Naive thymus-derived CD8-positive, alpha-beta T cell (primary cell): ENCODE measurements at places on chromosomes 1 and 21. TPM values are rescaled to one million over a fixed set of nuclear protein-coding genes. Genes with fewer than 3 reads are reported as not detected.

Gene STRIP1
- total RNA-seq: 86.5 TPM

Gene PCNX2
- 54.8 TPM for total RNA-seq

Gene GOLT1A
- total RNA-seq: not detected

Gene LRRN2
- total RNA-seq: not detected

Gene CAMSAP2
- total RNA-seq: 7.2 TPM

Gene OR6K3
- total RNA-seq: not detected

Gene DMRTA2
- total RNA-seq: not detected

Gene HFM1
- total RNA-seq: not detected

DNA sequence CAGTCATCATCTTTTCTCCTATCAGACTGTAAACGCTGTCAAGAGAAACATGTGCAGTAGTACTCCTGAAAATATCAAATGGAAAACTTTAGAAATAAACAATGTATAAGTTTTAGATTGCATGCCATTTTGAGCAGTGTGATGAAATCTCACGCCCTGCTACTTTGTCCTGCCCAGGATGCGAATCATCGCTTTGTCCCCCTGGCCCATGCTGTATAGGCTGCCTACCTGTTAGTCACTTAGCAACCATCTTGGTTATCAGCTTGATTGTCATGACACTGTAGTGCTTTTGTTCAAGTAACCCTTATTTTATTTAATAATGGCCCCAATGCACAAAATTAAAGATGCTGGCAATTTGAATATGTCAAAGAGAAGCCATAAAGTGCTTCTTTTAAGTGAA lies 363.0 kb downstream of the ZP4 start:
- H3K4me3 ChIP-seq: no peak overlapping the region
- no peak overlapping the region for H3K27ac ChIP-seq
- no peak for DNase-seq
- H3K36me3 ChIP-seq: no peaks in the 10 kb centered on the region
- H3K4me1 ChIP-seq: no peaks in the 10 kb centered on the region
- no peaks in the 10 kb centered on the region for H3K27me3 ChIP-seq

DNA sequence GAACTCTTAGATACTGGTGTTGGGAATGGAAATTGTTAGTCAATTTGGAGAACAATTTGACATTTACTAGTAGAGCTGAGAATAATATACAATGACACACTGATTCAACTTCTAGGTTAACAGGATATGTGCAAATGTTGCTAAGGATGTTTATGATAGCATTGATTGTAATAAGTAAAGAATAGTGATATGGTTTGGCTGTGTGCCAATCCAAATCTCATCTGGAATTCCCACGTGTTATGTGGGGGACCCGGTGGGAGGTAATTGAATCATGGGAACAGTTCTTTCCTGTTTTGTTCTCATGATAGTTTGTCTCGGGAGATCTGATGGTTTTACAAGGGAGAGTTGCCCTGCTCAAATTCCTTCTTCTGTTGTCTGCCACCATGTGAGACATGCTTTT lies 302.4 kb upstream of the TMPRSS15 start:
- no peak overlapping the region for H3K4me3 ChIP-seq
- no peak overlapping the region for H3K27ac ChIP-seq
- H3K27me3 ChIP-seq: no peaks in the 10 kb centered on the region
- no peaks in the 10 kb centered on the region for H3K36me3 ChIP-seq
- H3K4me1 ChIP-seq: no peaks in the 10 kb centered on the region
- no peak for DNase-seq

GRCh38 chr1:76371941-76372340 lies 297.4 kb downstream of the ST6GALNAC3 start:
- DNase-seq: no peak
- no peaks in the 10 kb centered on the region for H3K36me3 ChIP-seq
- no peak overlapping the region for H3K27ac ChIP-seq
- no peaks in the 10 kb centered on the region for H3K27me3 ChIP-seq
- H3K4me3 ChIP-seq: no peak overlapping the region

DNA sequence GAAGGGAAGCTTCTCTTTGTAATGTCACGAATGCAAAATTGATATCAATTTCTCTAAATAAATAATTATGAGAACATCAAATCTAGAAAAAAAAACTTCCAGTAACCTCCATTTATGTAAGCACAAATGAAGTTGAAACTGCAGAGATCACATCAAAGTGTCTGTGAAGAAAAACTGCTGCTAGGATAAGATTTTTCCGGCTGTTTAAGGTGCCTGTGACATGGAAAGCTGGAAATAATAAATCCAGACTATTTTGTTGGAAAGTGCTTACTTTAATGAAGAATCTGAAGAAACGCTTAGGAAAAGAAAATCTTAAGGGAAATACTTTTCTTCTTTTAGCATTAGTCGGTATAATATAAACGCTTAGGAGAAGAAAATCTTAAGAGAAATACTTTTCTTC lies 57.0 kb downstream of the CHRM3 start:
- no peak overlapping the region for H3K4me3 ChIP-seq
- H3K27me3 ChIP-seq: no peaks in the 10 kb centered on the region
- no peak for DNase-seq
- H3K36me3 ChIP-seq: peaks cover 6% of the 10 kb centered on the region

DNA sequence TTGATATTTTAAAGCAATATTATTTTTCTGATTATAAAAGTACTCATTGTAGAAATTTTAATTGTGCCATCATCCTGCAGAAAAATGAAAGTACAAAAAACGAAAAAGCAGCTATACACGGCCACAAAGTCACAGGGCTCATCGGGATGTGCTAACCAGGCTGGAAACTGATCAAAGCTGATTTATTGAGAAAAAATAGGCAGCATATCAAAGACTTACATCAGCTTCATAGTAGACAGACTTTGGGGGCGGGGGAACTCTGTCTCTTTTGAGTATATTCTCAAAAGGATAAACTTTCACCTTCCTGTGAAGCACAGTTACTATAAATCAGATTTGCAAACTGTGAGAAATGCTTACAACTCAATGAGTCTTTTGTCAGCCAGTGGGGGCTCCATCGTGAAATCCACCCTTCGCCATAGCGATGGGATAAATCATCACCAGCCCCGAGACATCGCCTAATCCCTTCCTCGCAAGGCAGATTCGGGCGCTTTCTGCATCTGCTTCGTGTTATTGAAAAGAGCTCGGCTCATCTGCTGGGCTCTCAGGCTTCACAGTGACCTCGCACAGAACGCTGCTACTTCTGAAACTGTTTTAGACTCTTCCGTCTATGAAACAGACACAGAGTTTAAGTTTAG lies 69.2 kb upstream of the ERG start:
- no peak overlapping the region for H3K4me3 ChIP-seq
- no peaks in the 10 kb centered on the region for H3K36me3 ChIP-seq
- H3K27me3 ChIP-seq: peaks cover 35% of the 10 kb centered on the region
- H3K27ac ChIP-seq: no peak overlapping the region

DNA sequence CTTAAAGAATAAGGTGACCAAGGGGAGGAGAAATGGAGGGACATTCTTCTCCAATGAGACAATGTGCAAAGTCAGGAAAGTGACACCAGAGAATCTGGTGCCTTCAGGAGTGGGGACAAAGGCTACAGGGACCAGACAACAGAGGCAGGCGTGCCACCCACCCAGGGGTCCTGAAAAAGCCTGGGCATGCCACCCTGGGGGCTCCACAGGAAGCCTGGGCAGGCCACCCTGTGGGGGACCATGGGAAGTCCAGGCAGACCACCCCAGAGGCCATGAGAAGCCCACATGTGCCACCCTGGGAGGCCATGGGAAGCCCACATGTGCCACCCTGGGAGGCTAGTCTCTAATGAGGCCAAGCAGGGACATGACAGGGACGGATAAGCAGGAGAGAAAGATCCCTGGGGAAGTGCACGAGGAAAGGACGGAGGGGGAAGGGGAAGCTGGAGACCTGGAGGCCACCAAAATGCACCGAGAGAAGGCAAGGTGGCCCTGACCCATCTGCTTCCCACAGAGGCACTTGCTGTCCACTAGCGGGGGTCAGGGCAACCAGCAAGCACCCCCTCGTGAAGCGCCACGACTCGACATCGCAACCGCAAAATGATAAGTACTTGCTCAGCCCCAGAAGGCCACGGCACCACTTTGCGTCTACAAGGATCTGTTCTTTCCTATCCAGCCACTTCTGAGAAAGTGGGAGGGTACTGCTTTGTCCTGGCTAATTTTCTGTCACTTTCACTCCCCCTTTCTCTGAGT lies 7.2 kb upstream of the PDE9A start:
- H3K27me3 ChIP-seq: peaks cover 3% of the 10 kb centered on the region
- H3K27ac ChIP-seq: no peak overlapping the region
- H3K4me1 ChIP-seq: no peaks in the 10 kb centered on the region
- H3K36me3 ChIP-seq: no peaks in the 10 kb centered on the region

DNA sequence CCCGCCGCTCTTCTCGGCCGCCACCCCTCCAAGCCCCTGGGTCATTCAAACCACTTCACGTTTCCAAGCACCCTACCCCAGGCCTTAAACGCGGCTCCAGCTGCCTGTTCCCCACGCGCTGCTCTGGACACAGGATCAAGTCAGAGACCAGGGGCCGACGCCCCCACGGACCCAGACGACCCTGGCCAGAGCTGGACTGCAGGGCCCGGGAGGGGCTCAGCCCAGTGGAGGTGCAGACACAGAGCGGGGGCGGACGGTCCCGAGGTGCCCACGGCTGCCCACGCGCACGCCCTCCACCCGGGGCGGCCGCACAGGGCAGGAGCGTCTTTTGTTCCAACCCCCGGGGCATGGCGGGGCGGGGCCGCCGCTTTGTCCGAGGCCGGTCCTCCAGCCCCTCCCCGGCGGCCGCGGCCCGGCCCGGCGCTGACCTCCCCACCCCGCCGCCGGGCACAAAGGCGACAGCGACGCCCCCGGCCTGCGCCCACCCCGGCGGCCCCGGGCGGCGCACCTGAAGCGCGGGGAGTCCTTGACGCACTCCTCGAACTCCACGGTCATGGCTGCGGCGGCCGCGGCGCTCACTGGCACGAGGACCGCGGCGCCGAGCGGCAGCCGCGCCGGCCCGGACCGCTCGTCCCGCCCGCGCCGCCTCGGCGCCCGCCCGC lies 338 bp downstream of the ACAP3 start:
- H3K27me3 ChIP-seq: no peaks in the 10 kb centered on the region
- H3K36me3 ChIP-seq: no peaks in the 10 kb centered on the region
- H3K4me1 ChIP-seq: peaks cover 20% of the 10 kb centered on the region
- H3K27ac ChIP-seq: peak overlapping the region; percentile 80

DNA sequence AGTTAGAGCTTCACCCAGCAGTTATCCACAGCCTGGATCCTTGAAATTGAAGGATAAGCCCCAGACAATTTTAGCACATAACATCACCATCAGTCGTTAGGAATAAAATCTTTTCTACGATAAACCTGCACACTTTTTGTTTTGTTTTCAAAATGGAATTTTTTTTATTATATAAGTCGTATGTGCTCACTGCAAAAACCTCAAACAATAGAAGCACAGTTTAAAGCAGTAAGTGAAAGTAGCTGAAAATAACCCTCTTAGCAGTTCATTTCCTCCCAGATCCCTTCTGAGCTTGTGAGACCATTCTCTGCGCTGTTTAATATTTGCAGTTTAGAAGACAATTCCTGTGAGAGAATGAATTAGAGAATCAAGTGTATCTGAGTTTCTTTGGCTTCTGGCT lies 38.3 kb downstream of the ELK4 start:
- peaks cover 5% of the 10 kb centered on the region for H3K36me3 ChIP-seq
- H3K27me3 ChIP-seq: no peaks in the 10 kb centered on the region
- DNase-seq: no peak
- peak overlapping the region; percentile 95 for H3K4me3 ChIP-seq
- peak overlapping the region; percentile 93 for H3K27ac ChIP-seq

DNA sequence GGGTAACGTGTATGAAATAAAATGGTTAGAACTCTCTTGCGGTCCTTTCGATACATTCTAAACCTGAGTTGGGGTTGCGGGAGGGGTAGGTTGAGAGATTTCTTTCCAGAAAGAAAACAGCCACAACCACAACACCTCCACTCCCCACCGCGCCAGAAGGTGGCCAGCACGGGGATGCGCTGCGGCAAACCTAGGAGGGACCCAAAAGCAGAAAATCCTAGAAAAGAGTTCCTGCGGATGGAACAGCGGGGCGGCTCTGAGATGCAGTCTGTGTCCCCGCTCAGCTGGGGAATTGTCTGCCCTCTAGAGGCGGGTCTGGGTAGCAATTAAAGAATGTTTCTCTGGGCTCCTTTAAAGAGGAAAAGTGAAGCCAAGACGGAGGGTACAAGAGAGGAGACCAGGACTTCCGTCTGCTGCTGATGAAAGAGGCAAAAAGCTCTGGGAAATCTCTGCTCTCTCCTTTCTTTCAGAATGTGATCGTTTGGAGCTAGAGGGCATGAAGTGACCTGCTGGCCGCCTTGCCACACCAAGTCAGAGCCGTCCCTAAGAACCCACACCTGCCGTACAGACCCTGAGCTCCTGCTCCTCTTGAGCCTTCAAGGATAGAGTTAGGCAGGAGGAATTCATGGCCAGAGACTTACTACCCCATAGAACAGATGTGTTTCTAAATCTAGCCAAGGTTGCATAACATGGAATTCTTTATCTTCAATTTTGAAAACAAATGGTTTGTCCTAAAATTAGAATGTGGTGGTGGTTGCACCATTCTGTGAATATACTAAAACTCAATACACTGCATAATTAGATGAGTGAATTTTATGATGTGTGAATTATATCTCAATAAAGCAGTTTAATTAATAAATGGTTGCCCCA lies 46.5 kb upstream of the COA6 start:
- no peak overlapping the region for H3K27ac ChIP-seq
- H3K27me3 ChIP-seq: peaks cover 16% of the 10 kb centered on the region
- peaks cover 35% of the 10 kb centered on the region for H3K4me1 ChIP-seq
- DNase-seq: peak; percentile 26
- no peaks in the 10 kb centered on the region for H3K36me3 ChIP-seq
- peak overlapping the region; percentile 93 for H3K4me3 ChIP-seq

DNA sequence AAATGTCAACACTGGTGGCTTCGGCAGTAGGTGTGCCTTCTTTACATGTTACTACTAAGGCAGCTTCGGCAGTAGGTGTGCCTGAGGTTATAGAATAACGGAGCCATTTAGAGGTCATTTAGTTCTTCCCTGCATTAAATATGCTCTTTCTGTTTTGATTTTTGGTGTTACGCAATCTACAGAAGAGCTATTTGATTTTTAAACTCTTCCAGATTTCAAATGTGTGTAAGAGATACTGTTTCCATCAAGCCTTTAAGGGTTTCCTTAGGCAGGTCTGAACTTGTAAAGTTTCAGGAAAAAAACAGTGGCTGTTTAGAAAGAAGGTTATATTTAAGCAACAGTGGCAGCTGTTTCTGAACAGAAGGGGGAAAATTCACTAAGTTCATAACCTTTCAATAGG lies 54.8 kb downstream of the PIK3R3 start:
- no peaks in the 10 kb centered on the region for H3K36me3 ChIP-seq
- DNase-seq: no peak
- no peaks in the 10 kb centered on the region for H3K27me3 ChIP-seq
- no peak overlapping the region for H3K27ac ChIP-seq

- no peak overlapping the region for H3K4me3 ChIP-seq
- H3K27ac ChIP-seq: no peak overlapping the region
- no peaks in the 10 kb centered on the region for H3K4me1 ChIP-seq
- peaks cover 10% of the 10 kb centered on the region for H3K27me3 ChIP-seq
These were observed 77.8 kb downstream of the DRAM2 start for GRCh38 chr1:111062081-111062480.

GRCh38 chr1:222867316-222867715 lies 52.5 kb downstream of the DISP1 start:
- no peak overlapping the region for H3K4me3 ChIP-seq
- no peaks in the 10 kb centered on the region for H3K27me3 ChIP-seq
- H3K27ac ChIP-seq: no peak overlapping the region
- DNase-seq: no peak
- H3K36me3 ChIP-seq: no peaks in the 10 kb centered on the region
